Cerebellar cortex (tissue), 1 donor: ENCODE measurements at places on chromosomes 3 and 15.

GRCh38 chr3:61777483-61777882 lies 216.1 kb downstream of the PTPRG start:
- no peak for DNase-seq

GRCh38 chr3:49723296-49723627 lies 489 bp downstream of the GMPPB start:
- peak; percentile 45 for DNase-seq

- no peak for DNase-seq
Measured at GRCh38 chr3:149476225-149476624, 1.7 kb downstream of the TM4SF4 start.

- DNase-seq = no peak
Measured at GRCh38 chr15:70016511-70016994, 81.2 kb downstream of the TLE3 start.

GRCh38 chr3:138879541-138880380 lies 45.0 kb upstream of the PIK3CB start:
- no peak for DNase-seq
